ENCODE measurements at places on chromosomes 3 and 15. TPM values are rescaled to one million over a fixed set of nuclear protein-coding genes. Genes with fewer than 3 reads are reported as not detected.
A peak's percentile ranks its signal among the peaks of the same experiment; 100 is the strongest.

DNA sequence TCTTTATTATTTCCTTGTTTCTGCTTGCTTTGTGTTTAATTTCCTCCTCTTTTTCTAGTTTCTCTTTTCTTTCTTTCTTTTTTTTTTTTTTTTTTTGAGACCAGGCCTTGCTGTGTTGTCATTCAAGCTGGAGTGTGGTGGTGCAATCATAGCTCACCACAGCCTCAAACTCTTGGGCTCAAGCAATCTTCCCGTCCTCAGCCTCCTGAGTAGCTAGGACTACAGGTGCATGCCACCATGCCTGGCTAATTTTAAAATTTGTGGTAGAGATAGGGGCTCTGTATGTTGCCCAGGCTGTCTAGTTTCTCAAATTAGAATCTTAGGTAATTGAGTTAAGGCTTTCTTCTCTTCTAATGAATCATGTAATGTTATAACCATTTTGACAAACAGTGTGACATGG, 22.4 kb downstream of the SLMAP start:
- DNase-seq, result no peak

DNA sequence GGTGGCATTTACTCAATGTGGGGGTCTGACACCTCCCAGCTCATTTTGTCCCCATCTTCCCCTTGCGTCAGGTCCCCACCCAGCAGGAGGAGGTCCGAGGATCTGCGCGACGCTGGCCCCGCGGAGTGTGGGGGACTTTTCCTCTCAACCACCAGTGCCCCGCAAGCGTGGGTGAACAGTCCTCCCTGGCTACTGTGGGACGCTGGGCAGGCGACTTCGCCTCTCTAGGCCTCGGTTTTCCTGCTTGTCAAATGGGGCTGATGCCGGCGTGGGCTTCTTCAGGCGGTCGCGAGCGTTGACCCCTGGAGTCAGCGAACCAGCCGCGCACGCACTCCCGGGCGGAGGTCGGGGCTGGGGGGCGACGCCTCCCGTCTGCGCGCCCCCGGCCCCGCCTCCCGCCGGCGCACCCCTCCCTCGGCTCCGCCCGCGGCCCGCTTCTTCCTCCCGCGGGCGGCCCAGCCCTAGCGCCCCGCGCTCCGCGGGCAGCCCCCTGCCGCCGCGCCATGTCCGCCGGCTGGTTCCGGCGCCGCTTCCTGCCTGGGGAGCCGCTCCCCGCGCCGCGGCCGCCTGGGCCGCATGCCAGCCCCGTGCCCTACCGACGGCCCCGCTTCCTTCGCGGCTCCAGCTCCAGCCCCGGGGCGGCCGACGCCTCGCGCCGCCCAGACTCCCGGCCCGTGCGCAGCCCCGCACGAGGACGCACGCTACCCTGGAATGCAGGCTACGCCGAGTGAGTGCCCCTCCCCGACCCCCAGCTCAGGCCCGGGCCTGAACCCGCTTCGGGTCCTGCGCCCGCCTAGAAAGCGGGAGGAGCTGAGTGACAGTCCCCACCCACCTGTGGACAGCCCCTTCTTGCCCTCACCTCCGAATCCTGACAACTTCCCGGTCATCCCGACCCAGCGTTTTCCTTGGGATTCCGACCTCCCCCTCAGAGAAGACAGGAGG, at the start of gene PPM1M:
TSS of gene PPM1M (plus strand) at position 438 of the 942 bp plus-strand sequence. CDS start at position 504, 66 bp downstream.
- peak; percentile 28 for DNase-seq

GRCh38 chr15:43268111-43269105, 1.7 kb upstream of the TGM5 start:
- no peak for DNase-seq

DNA sequence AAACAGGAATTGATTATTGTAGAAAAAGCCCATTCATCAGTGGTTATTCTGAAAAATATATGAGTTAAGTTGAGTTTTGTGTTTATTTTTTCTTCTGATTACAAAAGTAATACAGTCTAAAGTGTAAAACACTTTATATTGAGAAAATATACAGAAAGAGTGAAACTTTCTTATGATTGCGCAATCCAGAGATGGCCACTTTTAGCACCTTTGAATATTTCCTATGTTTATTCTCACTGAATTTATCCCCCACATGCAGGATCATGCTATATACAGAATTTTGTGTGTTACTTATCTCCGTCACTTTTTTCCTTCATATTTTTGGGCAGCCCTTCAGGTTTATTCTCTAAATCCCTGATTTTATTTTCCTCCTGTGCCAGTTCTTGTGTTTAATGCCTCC, 285.2 kb downstream of the NAALADL2 start:
- no peak for DNase-seq

DNA sequence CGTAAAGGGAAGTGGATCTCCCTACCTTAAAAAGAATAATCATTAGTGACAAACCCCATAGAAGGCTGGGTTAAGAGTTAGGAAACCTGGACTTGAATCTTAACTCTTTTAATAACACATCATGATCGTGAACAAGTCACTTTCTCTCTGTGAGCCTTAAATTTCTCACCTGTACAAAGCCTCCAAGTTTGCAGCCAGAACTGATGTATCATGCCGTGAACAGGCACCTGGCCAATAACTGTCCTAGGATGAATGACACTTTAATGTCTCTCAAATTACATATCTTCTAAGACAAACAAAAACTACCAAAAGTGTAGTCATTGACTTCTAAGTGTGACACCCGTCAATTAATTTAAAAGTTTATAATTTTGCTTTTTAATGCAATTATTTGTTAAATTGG, 3.9 kb downstream of the UPK1B start:
- DNase-seq, result no peak

DNA sequence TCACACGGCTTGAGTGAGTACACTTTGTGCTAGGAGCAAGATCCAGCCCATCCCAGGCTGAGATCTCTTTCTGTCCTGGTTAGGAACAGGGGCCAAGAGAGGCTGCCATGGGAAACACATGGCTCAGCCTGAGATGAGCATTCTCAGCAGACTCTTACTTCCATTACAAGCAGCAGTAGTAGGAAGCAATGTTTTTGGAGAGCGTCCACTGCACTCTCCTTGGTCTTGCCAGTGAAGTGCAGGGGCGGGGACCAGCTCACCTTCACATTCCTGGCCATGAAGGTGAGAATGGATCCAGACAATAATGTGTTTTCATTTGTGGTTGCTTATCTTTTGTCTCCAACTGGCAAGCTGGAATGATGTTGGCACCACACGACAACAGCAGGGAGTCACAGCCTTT, 24.7 kb downstream of the ZNF80 start:
- no peak for DNase-seq

- peak; percentile 76 for DNase-seq
Measured at GRCh38 chr3:51389423-51390183, 1.5 kb upstream of the RBM15B start.

GRCh38 chr3:125048282-125048681, 7.5 kb downstream of the HEG1 start:
- no peak for DNase-seq

GRCh38 chr15:70528816-70529215, 234.5 kb downstream of the UACA start:
- DNase-seq, result no peak

GRCh38 chr15:88661041-88661700, 22.4 kb downstream of the ISG20 start:
- DNase-seq, result no peak

GRCh38 chr15:55513152-55513551, 5.1 kb upstream of the DNAAF4 start:
- DNase-seq, result no peak

GRCh38 chr3:134677196-134677986, 26.6 kb upstream of the KY start:
- no peak for DNase-seq

DNA sequence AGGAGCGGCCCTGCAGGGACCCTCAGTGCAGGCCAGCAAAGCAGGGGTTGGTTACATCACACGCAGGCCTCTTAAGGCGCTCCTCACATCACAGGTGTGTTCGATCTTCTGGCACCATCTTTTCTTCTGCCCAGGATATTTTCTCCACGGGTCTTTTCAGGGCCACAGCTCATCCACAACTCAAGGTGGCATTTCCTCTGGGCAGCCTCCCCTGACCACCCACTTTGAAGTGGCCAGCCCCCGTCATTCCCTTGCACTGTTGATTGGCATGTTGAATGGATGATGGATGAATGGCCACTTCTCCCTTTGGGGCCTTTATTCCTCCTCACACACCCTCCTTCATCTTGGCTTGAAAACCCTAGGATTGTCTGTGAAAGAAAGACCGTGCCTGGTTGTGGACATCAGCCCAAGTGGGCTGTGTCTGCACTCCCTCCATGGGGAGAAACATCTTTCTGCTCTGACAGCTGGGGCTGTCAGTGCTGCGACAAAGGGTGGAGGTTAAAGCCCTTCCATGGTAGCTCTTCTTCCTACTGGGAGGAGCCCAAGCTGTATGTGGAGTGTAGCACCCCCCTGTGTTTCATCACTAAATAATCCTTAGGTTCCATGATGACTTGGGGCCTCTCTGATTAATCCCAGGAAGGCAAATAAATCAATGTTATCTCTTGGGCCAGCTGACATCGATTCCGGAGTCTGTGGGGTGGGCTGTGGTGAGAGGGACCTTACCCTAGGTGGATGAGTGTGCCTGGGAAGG, 102.5 kb downstream of the EPHB1 start:
- DNase-seq, result no peak

DNA sequence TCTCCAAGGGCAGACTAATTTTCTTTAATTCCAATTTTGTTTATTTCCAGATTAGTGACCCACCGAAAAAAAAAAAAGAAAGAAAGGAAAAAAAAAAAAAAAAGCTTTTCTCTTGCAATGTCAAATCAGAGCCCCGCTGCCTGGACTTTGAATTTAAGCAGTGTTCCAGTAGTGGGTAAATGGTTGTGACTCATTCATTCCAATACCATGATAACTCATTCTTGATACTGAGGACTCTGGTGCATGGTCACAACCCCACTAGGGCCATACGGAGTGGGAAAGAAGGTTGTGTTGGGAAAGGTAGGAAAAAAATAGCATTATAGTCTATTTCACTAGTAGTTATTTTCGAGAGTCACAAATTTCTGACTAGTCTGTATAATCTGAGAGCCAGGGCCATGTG, 59.1 kb upstream of the COL8A1 start:
- DNase-seq, result no peak

Gene LYZL4
- polyA plus RNA-seq, result not detected

Gene OXSM
- polyA plus RNA-seq, result 3.7 TPM

Gene CCPG1
- polyA plus RNA-seq, result 7.7 TPM

Gene HRG
- polyA plus RNA-seq, result not detected

Gene IL1RAP
- polyA plus RNA-seq, result 2.1 TPM

Gene RAB7A
- 271 TPM for polyA plus RNA-seq

Gene NCKIPSD
- 42.2 TPM for polyA plus RNA-seq

Data from brain (organoid and tissue), 16 donors.